ENCODE measurements at places on chromosomes 1 and 21.

DNA sequence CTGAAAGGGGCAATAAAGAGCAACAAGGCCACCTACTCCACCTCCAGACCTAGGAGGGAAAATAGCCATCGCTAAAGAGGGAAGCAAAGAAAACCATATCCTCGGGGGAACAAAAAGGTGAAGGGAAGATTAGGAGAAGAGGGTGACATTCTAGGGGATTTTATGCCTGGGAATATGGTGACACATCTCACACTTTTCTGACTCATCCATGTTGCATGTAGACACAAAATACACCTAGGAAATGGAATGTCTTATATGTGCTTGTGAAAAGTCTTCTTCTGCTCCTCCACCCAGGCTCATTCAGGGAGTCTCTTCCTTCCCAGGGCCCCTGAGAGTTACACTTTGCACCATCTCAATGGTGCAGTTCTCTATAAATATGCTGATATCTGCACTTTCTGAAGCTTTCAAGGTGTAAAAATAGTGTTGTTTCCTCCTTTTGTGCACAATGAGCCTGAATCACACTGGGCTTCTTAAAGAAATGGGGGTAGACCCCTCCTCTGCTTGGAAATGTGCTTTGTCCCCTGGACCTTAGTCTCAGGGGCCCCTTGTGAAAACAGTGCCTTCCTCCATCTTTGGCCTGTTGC is 195.9 kb downstream of the CYYR1 start:
- no peak for DNase-seq

- DNase-seq, result no peak
Observed at GRCh38 chr1:178096421-178096820, 2.5 kb downstream of the RASAL2 start.

GRCh38 chr1:242524571-242525359 is at the start of gene PLD5:
PLD5 (minus strand) TSS chr1:242524697.
- DNase-seq, result no peak

DNA sequence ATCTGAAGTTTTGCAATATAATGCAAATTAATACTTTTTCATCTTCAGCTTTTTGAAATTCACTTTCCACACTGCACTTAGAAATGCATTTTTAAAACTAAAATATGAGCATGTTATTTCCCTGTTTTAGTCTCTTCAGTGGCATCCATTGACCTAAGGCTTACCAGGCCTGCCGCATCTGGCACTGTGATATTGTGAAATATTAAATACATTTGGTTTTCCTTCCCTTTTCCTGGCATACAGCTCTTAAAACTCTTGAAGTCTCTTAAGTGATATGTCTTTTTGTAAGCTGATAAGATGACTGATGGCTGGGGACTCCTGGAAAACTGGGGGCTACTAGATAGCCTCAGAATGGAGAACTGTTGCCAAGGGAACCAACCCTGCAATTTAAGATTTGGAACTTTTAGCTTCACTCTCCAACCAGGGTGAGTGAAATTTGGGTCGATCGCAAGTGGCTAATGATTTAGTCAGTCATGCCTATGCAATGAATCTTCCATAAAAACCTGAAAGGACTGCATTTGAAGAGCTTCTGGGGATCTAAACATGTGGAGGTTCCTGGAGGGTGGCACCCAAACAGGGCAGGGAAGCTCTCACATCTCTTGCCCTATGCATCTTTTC is 75.5 kb upstream of the PDC start:
- no peak for DNase-seq

DNA sequence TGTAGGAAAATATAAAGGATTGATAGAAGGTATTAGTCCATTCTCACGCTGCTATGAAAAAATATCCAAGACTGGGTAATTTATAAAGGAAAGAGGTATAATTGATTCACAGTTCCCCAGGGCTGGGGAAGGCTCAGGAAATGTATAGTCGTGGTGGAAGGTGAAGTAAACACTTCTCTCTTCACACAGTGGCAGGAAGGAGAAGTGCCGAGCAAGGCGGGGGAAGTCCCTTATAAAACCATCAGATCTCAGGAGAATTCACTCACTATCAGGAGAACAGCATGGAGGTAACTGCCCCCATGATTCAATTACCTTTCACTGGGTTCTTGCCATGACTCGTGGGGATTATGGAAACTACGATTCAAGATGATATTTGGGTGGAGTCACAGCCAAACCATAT is 1806.0 kb downstream of the MRPL39 start:
- no peak for DNase-seq

GRCh38 chr21:31409831-31410487 is 65.9 kb upstream of the TIAM1 start:
- DNase-seq, result no peak

GRCh38 chr1:207241164-207241934 is 80.1 kb upstream of the CD55 start:
- DNase-seq, result no peak

DNA sequence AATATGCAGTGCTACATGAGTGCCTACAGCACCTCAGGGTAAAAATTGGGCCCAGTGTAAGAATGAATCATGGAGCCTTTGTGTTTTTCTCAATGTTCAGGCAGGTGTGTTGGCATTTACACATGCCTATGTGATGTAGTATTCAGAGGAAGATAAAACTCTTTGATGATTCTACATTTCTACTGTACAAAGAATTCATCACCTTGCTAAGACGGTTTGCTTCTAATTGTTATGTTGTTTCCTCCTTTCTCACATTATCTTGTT is 867.3 kb downstream of the TTLL7 start:
- no peak for DNase-seq

GRCh38 chr1:13570924-13571323 is 12.7 kb upstream of the PDPN start:
- no peak for DNase-seq

DNA sequence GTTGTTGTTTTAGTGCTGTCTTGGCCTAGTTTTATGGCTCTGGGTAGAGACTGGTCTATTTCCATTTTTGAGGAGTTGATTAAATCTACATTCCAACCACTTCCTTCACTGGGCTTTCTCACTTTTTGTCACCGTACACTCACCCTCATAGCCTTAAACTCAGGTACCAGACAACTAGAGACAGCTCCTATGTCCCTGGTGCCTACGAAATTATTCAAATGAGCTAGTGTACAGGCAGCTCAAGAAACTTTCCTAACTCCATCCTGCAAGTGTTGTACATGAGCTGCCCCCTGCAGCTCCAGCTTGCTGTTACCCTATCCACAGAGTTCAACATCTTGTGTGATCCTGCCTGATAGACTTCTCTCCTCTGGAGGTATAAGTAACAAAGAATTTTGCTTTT is 704.8 kb upstream of the RGS18 start:
- no peak for DNase-seq

DNA sequence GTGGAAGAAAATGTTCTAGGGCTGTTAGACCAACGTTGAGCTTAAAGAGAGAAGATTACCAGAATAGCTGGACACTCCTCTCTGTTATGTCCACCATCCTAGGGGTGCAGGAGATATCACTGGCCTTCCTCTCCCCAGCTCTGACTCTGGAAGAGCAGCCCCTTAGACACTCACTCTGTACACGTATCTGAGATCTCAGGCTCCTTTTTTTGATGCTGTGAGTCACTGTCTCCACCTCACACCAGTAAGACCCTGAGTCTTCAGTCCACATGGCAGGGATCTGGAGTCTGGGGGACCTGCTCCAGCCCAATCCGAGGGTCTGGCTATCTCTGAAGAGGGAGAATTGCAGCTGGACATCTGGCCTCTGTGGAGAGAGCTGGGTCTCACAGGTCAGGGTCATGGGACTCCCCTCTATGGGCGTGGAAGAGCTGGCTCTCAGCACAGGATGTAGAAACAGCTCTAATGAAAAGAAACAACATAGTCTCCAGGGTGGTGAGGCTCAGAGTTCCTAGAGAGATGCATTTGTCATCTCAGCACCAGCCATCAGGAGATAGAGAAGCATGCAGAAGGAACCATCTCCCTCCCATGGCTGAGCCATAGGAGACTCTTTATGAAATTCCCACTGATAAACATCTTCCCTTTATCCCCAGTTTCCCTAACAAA is 3.5 kb downstream of the FCRL3 start:
- no peak for DNase-seq

DNA sequence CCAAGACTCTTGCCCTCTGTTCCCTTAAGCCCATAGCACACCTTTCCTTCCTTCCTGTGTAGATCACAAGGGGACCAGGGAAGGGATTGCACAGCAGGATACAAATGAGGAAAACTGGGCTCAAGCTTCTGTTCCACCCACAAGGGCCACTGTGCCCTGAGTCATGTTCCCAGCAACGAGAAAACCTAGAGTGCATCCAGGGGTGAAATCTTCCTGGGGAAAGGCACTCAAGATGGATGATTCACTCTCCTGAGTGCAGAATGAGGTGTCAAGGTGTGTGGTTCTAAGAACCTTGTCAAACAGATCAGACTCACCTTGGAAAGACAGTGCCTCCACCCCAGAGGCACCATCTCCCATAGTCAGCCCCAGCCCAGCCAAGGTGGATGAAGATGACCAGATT is 40.7 kb upstream of the EYA3 start:
- DNase-seq, result no peak

DNA sequence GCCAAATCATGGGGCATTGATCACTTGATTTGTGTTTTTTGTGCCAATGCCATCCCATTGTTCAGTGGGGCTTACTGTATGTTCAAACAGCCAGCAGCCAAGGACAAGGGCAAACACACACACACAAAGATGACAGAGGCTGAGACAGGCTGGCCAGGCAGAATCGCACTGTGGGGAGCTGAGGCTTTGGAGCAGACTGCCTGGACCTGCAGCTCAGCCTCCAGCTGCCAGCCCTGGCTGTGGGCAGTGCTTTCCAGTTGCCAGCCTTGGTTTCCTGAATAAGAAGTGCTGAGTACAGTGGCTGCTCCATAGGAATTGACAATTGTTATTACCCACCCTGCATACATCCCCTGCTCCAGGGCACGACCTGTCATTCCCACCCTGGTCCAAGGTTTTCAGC is 16.9 kb upstream of the PCP4 start:
- DNase-seq, result no peak

- no peak for DNase-seq
Observed at GRCh38 chr1:220873868-220874655, 5.2 kb upstream of the HLX start.

- DNase-seq, result no peak
Observed at GRCh38 chr1:95195046-95195445, 39.0 kb upstream of the RWDD3 start.

- peak; percentile 15 for DNase-seq
Observed at GRCh38 chr1:58162952-58163550, 383.5 kb downstream of the OMA1 start.

GRCh38 chr1:5725406-5725805 is 266.8 kb downstream of the NPHP4 start:
- DNase-seq, result no peak

DNA sequence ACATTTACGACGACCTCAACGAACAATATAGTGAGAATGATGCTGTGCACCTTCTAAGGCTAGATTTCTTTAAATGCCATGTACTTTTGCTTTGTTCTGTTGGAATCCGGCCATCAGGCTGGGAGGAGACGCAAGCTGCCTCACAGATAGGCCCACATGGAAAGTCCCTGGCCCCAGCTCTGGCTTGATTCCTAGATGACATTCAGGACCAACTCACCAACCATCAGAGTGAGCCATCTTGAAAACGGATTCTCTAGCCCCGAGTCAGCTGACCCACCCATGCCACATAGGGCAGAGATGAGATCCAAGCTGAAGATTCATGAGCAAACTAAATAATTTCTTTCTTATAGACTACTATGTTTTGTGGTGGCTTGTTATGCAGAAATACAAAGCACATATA is 164.4 kb downstream of the ZNF281 start:
- DNase-seq, result no peak

DNA sequence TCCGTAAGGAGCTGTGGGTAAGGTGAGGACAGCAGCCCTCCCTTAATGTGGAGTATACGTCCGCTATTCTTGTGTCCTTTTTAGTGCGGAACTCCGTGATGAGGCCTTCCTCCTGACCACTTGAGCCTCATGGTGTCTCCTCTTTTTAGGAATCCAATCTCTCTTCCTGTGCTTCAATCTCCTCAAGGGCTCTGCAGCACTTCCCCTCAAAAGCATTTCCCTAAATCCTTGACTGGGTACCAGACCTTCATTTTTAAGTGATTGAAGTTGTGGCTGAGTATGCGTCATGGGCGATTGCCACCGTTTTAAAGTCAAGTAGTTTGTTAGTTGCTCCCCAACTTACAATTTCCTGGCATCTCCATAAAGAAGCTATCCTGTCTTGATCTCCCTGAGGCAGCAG is 62.8 kb downstream of the SAMSN1 start:
- DNase-seq, result no peak

GRCh38 chr1:77906019-77906545 is 17.7 kb downstream of the NEXN start:
- DNase-seq, result no peak

- DNase-seq, result no peak
Observed at GRCh38 chr21:21003701-21004100, 5.5 kb downstream of the NCAM2 start.

DNA sequence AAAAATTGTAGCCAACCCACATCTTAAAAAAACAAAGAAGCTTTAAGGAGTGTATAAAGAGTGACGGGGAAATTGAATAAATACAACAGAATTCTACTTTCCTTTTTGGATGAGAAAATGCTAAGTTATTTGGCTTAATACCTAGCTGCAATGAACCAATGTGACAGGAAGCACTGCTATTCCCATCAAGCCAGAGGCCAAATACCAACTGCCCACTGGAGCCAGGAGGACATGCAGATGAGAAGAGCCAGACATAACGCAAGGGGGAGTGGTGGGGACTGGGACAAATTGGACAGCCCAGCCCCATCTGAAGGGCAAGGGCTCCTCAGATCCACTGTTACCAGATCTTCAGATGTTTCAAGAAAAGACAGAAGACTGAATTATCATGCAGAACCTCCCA is 25.7 kb downstream of the DNAJC11 start:
- DNase-seq, result no peak

GRCh38 chr1:156652131-156652991 is 10.4 kb downstream of the BCAN start:
- DNase-seq, result no peak

GRCh38 chr1:183804387-183804786 is 533 bp upstream of the RGL1 start:
- DNase-seq, result no peak

DNA sequence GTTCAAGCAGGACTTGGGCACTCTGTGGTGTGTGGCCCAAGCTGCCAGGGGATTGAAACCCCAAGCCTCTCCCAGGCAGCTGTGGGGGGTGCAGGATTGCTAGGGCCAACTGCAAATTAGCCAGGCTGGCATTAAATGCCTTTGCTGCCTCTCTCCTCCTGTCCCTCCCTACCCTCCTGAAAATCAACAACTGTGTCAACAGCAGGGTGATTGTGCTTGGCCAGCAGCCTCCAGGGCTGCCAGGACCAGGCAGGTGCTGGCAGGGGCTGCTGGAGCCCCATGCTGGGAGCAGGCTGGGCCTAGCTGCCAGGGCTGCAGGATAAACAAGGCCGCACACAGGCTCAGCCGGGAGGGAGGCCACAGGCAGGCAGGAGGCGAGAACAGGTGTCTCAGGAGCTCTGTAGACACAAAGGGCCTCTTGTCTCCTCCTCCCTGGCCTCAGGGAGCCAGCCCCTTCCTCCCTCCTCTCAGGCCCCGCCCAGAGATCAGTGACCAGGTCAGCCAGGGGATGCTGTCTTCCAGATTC is 11.4 kb downstream of the SOX13 start:
- peak; percentile 97 for DNase-seq

- no peak for DNase-seq
Observed at GRCh38 chr1:106998431-106999002, 58.0 kb upstream of the PRMT6 start.
